ENCODE measurements at places on chromosomes 2 and 18.

GRCh38 chr2:37379881-37380296 lies 35.5 kb downstream of the QPCT start:
- no peak for DNase-seq

DNA sequence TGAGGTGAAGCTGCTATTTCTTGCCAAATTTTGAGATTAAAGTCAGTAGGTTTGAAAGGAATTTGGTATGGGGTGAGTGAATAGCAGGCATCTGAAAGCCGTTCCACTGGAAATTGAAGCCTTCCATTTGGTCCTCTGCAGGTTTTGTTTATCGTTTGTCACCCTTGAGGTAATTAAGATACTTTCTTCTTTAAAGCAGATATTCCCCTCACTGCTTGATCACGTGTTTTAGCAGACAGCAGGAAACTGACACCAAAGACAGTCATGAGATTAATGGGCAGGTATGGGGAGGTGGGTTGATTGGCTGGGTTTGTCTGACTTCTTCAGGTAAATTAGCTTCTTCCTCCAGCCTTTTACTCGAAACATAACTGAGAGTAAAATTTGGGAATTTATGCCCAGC lies 10.7 kb downstream of the LPIN1 start:
- no peak for DNase-seq

- no peak for DNase-seq
These were observed 35.3 kb upstream of the ZNF516 start for GRCh38 chr18:76530391-76530790.

GRCh38 chr2:152550386-152550785 lies 166.9 kb downstream of the PRPF40A start:
- no peak for DNase-seq
